ENCODE measurements at places on chromosomes 4 and X. TPM values are rescaled to one million over a fixed set of nuclear protein-coding genes. Genes with fewer than 3 reads are reported as not detected.

The SPANXB1 gene
- not detected for total RNA-seq

The MMRN1 gene
- total RNA-seq = not detected

The EOLA2 gene
- total RNA-seq = 28.2 TPM

The MGAT4D gene
- total RNA-seq = not detected

The LARP7 gene
- total RNA-seq = 53.9 TPM

The TRIM60 gene
- total RNA-seq = not detected

The BRS3 gene
- total RNA-seq = not detected
